ELR (cell line): ENCODE measurements at places on chromosomes 4 and X.

GRCh38 chrX:24232796-24233195 lies 81.1 kb downstream of the SUPT20HL2 start:
- DNase-seq: no peak

DNA sequence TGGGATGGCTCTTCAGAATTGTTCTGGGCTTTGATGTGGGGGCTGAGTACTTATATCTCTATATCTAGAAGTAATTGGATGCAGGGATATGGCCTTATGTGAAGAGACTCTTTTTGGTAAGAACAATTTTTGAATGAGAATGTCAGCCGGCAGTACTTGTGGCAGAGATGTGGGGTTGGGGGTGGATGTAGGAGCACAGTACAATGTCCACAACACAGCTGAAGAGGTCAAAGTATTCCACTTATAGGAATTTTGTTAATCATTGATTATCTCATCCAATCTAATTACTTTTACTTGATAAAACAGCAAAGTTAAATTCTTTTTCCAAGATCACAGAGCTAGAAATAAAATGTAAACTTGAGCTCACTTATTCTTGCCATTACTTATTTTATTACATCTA lies 391.4 kb downstream of the TEX13C start:
- DNase-seq: no peak

- peak; percentile 76 for DNase-seq
These were observed 221.8 kb upstream of the KCNIP4 start for GRCh38 chr4:22170353-22170752.

DNA sequence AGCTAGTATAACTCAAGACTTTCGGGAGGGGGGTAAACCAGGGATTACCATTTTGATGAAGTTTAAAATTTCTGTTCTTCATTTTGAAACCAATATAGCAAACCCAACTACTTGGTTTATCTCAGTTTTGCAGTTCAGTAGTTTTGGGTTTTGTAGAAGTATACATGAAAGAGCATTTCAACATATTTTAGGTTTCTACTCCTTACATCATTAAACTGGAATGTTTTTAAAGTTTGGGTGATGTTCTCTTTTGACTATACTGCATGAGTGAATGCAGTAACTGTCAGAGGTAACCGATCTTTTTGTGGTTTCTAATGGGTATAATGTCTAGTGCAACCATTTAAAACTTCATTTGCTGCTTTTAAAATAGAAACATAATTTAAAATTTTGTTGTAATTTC lies 248.3 kb upstream of the MAD2L1 start:
- DNase-seq: no peak

DNA sequence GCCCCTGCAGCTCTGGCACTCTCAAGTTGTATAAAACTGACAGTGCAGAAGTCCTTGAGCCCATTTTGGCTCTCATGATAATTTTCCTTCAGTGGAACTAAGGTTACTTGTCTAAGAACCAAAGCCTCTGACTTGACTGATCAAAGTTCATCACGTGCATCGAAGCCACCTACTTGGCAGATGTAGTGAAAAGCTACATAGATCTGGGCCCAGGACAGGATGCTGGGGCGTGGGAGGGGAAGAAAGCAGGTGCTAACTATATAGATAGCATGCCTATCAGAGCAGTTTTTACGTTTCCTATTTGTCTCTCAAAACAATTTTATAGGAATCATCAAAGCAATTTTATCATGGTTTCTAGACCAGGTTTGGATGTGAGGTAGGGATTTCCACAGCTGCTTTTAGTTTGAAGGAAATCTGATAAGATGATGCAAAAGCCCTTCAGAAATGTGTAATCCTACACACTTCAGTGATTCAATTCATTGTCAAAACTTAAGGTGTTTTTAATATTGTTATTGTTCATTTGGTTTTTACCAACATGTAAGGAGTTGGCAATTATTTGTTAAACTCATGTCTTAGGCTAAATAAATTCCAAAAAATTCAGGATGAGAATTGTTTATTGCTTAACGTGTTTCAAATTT lies 1.2 kb upstream of the CD40LG start:
- no peak for DNase-seq

- no peak for DNase-seq
These were observed 18.0 kb downstream of the CXCL2 start for GRCh38 chr4:74081035-74081434.

GRCh38 chrX:71439420-71439819 lies 73.3 kb downstream of the TAF1 start:
- DNase-seq: no peak
